Activated CD4-positive, alpha-beta T cell treated with anti-CD3 and anti-CD28 coated beads, Interleukin-10, Interleukin-2, amounts not matched to agents 100 ng/mL and 50 ng/mL, durations not matched to agents 16 hours and 8 hours (primary cell): ENCODE measurements at places on chromosomes 11 and 22.

- DNase-seq = no peak
These were observed 37.1 kb upstream of the ANO1 start for GRCh38 chr11:70040869-70041501.

DNA sequence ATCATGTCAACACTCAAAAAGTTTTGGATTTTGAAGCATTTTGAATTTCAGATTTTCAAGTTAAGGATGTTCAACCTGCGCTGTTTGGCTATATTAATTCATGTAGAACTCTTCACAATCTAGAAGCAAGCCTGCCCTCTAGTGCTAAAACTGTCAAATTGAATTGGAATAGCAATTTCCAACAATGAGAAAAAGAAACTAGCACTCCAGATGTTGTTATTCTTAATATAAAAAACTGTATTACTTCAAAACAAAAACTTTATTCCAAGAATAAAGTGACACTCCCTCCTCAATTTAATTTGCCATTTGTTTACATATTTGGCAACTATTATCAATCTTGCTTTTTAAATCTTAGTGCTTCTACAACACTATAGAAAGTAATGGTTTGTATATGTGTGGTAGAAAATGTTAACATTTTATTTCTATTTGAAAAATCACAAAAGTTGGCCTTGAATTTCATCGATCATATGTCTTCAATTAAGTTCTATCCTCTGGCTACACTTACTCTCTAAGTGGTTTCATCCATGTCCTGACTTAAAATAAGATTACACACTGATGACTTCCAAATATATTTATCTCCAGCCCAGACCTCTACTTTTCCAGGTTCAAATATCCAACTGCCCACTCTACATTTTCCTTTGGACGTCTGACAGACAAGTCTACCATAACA lies 36.6 kb downstream of the DCUN1D5 start:
- peak; percentile 54 for DNase-seq

DNA sequence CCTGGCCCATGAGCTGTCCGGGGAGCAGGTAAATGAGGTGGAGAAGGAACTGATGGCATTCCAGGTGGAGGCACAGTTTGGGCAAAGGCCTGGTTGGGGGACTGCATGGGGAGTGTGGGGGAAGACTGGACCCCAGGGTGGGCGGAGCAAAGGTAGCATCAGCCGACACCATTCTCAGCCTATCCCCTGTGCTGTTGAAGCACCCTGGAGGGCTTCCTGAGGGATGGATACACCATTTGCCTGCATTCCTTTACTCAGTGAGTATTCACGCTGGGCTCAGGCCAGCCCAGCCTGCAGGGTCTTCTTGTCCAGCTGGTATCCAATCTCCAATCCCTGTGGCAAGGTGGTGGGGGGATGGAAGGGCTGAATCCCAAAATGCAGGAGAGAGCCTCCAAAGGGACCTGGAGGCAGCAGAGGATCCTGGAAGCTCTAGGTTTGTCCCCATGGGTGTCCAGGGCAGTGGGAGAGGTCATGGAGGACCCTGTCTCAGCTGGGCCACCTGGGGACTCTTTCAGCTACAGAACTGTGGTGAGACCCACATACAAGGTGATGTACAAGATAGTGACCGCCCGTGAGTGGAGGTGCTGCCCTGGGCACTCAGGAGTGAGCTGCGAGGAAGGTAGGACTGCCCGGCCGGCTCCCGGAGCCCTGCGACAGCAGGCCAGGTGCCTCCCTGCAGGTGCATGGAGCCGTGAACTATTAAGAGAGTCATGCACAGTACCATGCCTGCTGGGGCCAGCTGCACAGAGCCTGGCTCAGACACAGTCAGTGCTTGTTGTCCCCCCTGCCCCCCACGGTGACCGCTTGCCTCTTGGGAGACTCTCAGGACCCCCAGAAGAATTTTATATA lies 9.5 kb downstream of the EMID1 start:
- DNase-seq = no peak

DNA sequence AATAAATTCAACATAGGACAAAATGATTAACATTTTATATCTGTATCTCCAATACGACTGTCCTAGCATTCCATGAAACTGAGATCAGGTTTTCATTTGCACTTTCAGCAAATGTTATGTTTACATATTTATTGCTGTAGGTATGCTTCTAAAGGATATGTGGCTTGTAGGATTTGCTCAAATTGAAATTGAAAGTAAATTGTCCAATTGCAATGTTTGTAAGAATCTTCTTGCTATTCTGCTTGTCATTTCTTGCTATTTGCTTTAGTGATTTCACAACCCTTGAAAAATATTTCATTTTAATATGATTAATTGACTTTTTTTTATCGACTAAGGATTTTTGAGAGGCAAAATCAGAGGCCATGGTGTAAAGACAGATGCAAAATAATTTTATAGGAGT lies 904.2 kb upstream of the RAG2 start:
- peak; percentile 5 for DNase-seq

GRCh38 chr11:110092515-110093406 lies at the start of gene ZC3H12C:
TSS of gene ZC3H12C (plus strand) at chr11:110093392. CDS start at chr11:110093412, 20 bp downstream.
- peak; percentile 73 for DNase-seq
